ENCODE measurements at places on chromosomes 2 and 18.
A peak's percentile ranks its signal among the peaks of the same experiment; 100 is the strongest.

GRCh38 chr18:5475267-5475666 is 68.5 kb downstream of the EPB41L3 start:
- no peak for DNase-seq

GRCh38 chr2:134201533-134201932 is 52.3 kb upstream of the MGAT5 start:
- DNase-seq: no peak

GRCh38 chr2:174901075-174901474 is 104.1 kb downstream of the CHN1 start:
- no peak for DNase-seq

DNA sequence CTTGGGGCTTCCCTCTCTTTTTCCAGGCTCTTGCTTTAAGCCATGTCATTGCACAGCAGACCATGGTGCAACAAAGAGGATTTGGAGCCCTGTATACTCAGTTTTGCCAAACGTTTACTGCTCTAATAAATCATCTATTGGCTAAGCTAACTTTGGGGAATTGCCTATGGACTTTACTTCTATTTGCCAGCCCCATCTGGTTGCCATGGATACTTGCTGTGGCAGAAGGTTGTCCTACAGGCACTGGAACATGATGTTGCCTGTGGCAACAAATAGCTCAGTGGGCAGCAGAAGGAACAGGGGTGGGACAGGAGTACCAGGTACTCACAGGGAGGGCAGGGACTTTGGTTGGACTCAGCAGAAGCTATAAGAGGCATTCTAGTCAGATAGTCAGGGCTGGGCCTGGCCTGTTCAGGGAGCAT is 129.7 kb downstream of the CCDC85A start:
- DNase-seq: no peak

DNA sequence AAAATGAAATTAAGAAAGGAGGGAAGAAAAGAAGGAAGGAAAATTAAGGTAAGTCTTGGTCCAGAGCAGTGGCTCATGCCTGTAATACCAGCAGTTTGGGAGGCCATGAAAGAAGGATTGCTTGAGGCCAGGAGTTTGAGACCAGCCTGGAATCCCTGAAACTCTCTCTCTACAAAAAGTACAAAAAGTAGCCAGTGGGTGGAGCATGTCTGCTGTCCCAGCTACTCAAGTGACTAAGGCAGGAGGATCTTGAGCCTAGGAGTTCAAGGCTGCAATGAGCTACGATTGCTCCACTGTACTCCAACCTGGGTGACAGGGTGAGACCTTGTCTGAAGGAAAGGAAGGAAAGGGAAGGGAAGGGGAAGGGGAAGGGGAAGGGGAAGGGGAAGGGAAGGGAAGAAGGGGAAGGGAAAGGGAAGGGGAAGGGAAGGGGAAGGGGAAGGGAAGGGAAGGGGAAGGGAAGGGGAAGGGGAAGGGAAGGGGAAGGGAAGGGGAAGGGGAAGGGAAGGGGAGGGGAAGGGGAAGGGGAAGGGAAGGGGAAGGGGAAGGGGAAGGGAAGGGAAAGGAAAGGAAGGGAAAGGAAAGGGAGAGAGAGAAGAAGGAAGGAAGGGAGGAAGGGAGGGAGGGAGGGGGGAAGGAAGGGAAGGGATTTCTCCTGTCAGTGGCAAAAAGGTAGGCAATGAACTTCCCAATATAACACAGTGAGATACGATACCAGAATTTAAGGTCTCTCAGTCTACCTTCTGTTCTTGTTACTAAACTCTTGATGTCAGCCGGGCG is 412.8 kb downstream of the CMPK2 start:
- no peak for DNase-seq

DNA sequence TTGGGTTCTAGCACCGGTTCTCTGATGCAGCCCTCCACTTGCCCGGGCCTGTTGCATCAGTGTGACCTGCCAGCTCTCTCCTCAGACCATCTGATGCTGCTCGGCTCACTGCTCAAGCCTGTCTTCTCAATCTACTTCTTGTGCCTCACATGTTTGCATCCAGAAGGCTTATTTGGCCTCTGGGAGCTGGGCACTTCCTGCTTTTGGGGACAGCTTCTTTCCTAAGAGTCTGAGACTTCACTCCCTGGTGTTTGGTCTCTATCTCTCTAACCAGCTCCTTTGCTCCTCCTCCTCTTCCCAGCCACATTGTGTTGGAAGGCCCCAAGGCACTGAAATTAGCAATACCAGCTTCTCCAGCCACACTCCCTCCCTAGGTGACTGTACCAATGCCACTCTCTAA is 212.8 kb downstream of the CDCA7 start:
- no peak for DNase-seq

GRCh38 chr2:197322724-197323720 is 12.4 kb upstream of the ANKRD44 start:
- no peak for DNase-seq

DNA sequence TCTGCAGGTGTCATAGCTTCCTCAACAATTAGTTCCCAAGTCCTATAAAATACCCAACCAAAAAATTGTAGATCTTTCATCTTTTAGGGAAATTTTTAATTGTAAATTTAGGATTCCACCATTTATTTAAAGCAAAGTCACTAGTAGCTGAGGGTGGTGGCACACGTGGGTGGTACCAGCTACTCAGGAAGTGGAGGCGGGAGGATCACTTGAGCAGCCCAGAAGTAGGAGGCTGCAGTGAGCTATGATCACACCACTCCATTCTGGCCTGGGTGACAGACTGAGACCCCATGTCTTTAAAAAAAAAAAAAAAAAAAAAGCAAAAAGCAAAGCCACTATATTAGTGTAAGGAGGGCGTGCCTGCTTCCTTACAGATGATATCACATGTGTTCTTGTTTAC is 60.3 kb upstream of the GREB1L start:
- no peak for DNase-seq

DNA sequence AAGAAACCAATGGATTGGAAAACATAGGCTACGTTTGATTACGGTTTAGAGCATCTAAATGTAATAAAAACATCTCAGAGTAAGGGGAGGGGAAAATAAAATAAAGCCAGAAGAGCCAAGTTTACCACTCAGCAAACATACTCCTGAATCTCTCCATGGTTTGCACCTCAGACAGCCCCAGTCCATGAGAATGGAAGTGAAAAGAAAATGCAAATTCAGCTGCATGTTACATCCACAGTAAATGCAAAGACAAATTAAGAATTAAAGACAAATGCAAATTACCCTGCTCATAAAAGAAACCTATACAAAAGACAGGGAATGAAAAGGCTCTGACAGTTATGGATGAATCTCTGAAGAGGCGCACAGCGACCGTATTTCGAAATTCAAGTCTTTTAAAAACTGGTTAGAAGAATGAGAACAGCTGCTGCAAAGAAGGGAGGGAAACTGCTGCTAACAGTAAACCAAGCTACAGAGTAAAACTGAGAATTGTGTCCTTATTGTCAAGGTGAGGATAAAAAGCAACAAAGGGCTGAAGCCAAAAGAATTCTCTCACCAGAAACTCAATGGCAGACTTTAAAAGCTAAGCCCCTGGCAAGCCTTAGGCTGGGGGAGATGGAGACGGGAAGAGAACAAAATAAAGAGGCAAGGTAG is 197.9 kb upstream of the ACVR2A start:
- no peak for DNase-seq

GRCh38 chr18:57698571-57699276 is 77.1 kb upstream of the NARS1 start:
- no peak for DNase-seq

DNA sequence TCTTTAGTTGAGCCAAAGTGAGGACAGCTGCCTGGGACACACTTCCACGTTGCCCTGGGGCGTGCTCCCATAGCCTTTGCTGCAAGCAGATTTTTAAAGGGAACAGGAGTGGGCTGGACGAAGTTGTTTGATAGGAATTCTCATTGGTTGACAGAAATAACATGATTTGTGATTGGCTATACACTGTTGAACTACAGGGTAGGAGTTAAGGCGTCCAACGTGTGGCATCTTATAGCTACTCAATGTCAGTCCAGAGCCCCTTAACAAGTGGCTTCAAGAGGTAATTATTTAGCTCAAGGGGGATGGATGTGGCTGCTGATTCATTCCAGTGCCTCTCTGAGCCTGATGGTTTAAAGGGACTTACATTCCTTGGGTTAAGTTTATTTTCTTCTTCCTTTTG is 65.5 kb downstream of the ACAA2 start:
- DNase-seq: no peak

DNA sequence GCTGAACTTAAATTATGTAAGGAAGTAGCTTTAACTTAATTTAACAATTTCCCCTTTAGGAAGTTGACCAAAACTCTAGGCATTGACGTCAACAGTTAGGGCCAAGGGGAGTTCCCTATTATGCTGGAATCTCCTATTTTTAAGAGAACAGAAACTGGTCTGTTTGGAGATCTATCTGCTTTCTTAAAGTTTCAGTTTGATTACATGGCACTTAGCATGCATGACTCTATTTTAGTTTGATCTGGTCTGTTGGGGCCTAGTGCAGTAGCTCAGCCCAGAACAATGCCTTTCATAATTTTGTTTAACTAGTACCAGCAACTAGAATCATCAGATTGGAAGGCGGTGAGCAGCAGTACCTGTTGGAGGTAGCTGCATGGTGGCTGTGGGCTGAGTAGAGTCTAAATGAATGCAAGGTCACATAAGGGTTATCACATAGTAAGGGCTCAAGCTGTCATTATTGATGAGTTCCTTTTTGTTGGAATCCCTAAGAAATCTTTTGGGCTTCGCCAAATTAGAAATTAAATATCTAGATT is 60.5 kb upstream of the ZNG1B start:
- no peak for DNase-seq

DNA sequence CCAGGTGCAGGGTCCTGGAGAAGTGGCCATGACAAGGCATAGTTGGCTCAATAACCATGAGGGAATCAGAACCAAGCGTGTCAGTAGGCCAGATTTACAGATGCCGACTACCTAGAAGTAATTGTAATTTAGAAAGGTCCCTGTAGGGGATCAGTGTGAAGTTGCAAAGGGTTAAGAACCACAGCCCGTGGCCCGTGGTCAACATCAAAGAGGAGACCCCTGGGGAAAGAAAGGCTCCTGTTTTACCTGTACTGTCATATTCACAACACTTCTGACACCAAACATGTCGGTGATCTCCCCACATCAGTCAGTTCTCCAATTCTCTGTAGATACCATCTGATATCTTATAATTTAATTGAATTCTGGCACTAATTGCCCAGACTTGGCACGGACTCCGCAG is 31.0 kb downstream of the SP100 start:
- DNase-seq: no peak

DNA sequence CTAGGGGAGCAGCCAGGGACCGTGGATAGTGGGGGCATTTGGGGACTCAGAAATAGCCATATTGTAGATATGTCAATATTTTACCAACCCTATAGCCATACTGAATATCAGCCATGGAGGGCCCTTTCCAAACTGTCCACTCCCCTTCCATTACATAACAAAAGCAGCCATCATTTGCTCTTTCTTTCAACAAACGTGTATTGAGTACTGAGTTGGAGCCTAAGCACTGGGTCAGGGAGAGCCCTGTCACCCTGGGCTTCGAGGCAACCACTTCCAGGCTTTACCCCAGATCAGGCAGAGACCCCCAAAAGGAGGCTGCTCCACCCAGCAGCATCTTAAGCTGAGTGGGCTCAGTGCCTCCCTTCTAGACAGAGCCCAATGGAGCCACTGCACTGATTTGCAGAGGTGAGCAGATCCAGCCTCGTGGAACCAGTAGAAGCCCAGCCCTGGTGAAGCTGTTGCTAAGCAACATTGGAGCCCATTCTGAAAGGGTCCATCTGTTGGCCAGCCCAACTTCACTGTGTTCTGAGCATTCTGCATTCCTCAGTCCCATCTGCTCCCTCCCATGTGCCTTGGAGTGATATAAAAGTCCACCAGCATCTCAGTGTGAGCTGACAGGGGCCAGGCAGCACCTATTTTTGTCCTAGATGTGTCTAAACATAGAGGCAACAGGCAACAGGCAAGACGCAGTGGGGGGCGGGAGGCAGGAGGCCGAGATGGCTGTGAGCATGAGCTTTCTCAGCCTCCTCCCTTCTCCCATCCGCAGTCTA is 112.1 kb downstream of the PLB1 start:
- DNase-seq: no peak

- DNase-seq: no peak
Observed at GRCh38 chr2:239776436-239777005, 248.6 kb downstream of the NDUFA10 start.

- DNase-seq: no peak
Observed at GRCh38 chr18:44869533-44869932, 188.8 kb downstream of the SETBP1 start.

- no peak for DNase-seq
Observed at GRCh38 chr2:189851174-189851826, 67.0 kb downstream of the PMS1 start.

DNA sequence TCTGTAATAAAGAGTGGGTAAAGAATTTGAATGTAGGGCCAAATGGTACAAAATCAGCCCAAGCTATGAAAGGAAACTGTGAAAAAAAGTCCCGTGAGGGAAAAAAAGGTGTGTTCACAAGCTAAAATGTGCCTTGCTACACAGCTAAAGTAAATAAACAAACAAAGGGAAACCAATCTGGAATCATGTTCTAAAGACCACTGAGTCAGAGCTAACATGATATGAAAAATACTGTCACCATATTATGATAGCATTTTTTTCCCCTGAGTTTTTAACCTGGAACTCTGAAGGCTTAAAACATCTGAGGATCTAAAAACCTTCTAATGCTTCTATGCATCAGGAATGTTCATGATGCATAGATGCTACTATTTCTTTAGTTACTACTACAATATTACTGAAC is 58.8 kb downstream of the SCN1A start:
- no peak for DNase-seq

DNA sequence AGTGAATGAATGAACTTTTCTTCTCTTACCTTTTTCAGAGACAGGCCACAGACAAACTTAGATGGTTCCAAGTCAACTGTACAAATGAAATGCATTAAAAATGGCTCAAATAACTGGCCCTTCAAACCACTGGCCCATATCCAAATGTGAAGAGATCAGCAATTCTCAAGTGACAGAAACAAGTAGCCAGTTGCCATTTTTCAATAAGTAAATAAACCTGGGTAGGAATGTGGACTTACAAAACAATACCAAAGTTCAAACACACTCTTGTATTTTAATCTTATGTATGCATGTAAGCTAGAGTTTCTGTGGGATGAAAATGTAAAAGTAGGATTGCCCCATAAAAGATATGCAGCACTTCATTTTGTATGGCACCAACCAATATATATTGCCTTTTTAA is 129.2 kb downstream of the MEP1B start:
- no peak for DNase-seq

GRCh38 chr2:230865766-230866755 is 1.3 kb downstream of the ITM2C start:
- DNase-seq: no peak

- peak; percentile 68 for DNase-seq
Observed at GRCh38 chr2:23273786-23274185, 111.2 kb upstream of the KLHL29 start.

- DNase-seq: no peak
Observed at GRCh38 chr2:171798156-171798820, 95.8 kb downstream of the SLC25A12 start.

DNA sequence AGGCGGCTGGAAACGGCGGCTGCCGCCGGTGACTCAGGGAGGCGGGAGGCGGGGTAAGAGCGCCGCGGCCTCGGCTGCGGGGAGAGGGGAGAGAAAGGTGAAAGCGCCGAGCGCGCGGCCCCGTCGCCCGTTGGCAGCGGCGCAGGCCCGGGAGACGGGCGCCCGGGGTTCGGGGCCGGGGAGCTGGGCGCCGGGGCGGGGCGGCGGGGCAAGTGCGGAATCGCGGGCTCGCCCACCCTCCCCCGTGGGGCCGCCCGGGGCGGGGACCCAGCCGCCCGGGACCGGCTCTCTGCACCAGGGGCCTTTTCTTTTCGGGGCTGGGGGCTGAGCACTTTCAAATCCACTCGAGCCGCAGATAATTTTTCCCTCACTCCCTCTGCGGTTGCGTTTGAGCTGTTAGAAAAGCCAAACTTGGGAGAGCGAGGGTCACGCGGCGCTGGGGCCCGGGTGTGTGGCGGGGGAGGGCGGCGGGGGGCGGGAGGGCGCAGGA is 266 bp downstream of the KDM3A start:
- DNase-seq: no peak
